ENCODE measurements at places on chromosomes 11 and 22.
A peak's percentile ranks its signal among the peaks of the same experiment; 100 is the strongest.

DNA sequence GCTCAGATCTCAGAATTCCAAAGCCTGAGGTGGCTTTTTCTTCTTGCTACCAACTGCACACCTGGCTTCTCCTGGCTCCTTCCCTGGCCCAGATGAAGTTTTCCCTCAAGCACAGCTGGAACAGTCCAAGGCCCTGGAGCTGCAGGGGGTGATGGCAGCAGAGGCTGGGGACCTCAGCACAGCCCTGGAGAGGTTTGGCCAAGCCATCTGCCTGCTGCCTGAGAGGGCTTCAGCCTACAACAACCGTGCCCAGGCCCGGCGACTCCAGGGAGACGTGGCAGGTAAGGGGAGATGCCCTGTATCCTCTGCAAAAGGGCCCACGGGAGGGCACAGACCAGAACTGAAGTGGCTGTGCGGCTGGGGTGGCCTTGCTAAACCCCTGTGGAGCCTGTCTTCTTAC lies 1.2 kb downstream of the TTC36 start:
- DNase-seq: no peak

GRCh38 chr22:28907311-28908008 lies 24.1 kb downstream of the ZNRF3 start:
- DNase-seq: no peak

GRCh38 chr22:40709752-40710413 lies 30.6 kb downstream of the MCHR1 start:
- DNase-seq: peak; percentile 18

- DNase-seq: no peak
Observed at GRCh38 chr22:49151256-49152126, 676.2 kb downstream of the BRD1 start.

DNA sequence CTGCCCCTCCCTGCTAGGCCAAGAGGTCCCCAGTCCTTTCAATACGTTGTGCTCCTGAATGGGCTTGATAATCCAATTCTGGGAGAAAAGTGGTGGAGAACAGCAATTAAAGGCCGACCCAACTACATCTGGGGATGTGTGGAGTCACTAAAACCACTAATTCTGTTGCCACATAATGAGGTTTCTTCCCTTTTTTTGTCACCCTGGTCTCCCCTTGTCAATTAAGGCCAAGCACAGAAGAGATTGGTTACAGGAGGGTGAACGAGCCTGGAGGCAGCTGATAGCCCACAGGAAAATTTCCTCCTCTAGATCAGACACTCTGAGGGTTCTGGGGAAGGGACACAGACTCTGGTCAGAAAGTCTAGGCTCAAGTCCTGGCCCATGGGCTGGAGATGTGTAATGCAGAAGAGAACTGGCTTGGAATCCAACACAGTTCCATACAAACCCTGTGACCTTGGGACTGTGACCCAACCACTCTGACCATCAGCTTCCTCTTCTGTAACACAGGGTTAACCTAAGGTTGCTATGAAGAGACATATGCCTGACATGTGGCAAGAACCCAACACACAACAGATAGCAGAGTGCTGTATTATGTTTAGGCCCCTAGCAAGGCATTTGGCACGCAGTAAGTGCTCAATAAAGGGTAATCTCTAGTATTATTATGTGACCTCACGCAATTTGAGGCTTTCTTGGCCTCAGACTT lies 146.4 kb downstream of the CHST1 start:
- no peak for DNase-seq

DNA sequence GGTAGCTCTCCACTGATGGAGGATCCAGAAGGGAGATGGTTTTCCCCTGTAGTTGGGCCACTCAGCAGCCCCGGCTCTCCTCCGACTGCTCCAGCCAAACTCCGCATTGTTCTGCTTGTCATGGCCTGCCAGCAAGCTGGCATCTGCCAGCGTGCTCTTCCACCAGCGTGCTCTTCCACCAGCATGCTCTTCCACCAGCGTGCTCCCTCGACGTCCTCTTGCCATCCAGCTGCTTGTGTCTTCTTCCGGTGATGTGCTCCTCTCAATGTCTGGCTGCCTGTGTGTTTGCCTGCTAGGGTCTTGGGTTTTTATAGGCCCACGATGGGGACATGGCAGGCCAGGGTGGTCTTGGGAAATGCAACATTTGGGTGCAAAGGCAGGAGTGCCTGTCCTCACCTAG lies 43.5 kb upstream of the GNAZ start:
- no peak for DNase-seq

GRCh38 chr11:128625746-128626145 lies 38.4 kb upstream of the ETS1 start:
- no peak for DNase-seq

- no peak for DNase-seq
Observed at GRCh38 chr11:103929170-103929903, 107.1 kb upstream of the DDI1 start.

- no peak for DNase-seq
Observed at GRCh38 chr11:123034597-123034996, 27.3 kb downstream of the HSPA8 start.

GRCh38 chr11:130213143-130213978 lies 53.8 kb downstream of the ST14 start:
- no peak for DNase-seq

- DNase-seq: no peak
Observed at GRCh38 chr11:95325777-95326258, 94.8 kb upstream of the SESN3 start.

- DNase-seq: no peak
Observed at GRCh38 chr11:103147627-103148026, 38.4 kb downstream of the DYNC2H1 start.

GRCh38 chr11:107777110-107777509 lies 65.3 kb upstream of the SLN start:
- no peak for DNase-seq

GRCh38 chr11:62430425-62430824 lies 11.6 kb downstream of the SCGB1A1 start:
- DNase-seq: no peak

- no peak for DNase-seq
Observed at GRCh38 chr11:31132531-31133421, 236.8 kb downstream of the DCDC1 start.

Measured in AG09319 (cell line).